Natural killer cell (primary cell): ENCODE measurements at places on chromosomes 6 and 20.

- DNase-seq = peak; percentile 69
Measured at GRCh38 chr20:50588034-50588736, 78.0 kb downstream of the PTPN1 start.

DNA sequence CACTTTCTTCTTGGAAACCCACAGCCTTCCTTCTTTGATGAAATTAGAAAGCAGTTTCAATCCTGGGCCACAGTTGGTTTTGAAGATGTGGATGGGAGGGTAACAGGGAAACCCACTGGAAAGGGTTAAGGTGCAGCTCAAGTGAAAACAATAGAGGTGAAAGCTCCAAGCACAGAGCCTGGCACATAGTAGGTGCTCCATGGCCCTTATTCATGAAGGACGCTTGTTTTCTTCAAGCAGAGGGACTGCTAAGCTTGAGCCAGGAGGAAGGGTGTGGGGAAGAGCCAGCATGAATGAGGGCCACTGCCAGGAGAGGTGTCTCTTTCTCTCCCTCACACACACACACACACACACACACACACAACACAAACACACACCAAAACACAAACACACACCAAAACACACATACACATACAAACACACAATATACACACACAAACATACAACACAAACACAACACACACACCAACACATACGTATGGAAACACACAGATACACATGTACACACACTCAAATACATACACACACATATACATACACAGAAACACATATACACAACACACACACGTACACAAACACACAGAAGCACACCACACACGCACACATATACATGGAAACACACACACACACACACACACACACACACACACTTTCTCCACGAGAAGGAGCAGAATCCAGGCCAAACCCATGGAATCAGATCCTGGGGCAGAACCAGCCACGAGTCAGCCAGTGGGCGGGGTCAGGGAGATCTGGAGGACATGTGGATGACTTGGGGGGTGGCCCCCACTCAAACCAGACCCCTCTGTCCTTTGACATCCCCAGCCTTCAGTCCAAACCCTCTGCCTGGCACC lies 23.7 kb upstream of the RBPJL start:
- no peak for DNase-seq

DNA sequence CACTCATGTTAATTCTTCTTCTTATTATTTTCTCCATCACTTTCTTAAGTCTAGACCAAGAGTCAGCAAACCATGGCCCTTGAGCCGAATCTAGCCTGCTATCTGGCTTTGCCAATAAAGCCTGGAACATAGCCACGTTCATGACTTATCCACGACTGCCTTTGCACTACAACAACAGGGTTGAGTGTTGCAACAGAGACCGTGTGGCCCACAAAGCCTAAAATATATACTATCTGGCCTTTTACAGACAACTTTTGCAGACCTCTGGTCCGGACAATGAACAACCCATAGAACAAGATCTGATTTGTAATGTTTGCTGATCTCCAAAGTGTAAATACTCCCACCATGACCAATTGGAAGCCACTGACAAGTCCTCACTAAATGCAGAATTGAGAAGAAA lies 140.5 kb upstream of the CDYL start:
- no peak for DNase-seq

- no peak for DNase-seq
Measured at GRCh38 chr6:5338177-5338960, 77.1 kb downstream of the FARS2 start.

DNA sequence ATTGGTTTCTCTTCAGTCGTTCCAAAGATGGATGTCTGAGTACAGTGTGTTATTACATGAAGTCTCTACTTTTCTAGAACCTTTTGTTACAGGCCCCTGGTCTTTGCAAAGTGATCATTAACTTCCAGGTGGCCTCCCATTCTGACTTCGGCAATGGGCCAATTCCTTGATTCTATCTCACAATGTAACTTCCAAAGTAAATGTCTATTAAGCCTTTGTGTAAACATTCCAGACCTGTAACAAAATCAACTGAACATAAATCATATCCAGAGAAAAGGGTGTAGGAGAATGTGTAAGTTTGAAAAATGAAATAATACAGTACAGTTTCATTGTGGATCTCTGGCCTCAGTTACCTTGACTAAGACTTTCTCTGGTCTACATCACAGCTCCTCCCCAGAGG lies 187.8 kb upstream of the JAG1 start:
- DNase-seq = no peak

- no peak for DNase-seq
Measured at GRCh38 chr6:24740861-24741260, 21.9 kb upstream of the C6orf62 start.
